ENCODE measurements at places on chromosomes 7 and 10. TPM values are rescaled to one million over a fixed set of nuclear protein-coding genes. Genes with fewer than 3 reads are reported as not detected.
A peak's percentile ranks its signal among the peaks of the same experiment; 100 is the strongest.

DNA sequence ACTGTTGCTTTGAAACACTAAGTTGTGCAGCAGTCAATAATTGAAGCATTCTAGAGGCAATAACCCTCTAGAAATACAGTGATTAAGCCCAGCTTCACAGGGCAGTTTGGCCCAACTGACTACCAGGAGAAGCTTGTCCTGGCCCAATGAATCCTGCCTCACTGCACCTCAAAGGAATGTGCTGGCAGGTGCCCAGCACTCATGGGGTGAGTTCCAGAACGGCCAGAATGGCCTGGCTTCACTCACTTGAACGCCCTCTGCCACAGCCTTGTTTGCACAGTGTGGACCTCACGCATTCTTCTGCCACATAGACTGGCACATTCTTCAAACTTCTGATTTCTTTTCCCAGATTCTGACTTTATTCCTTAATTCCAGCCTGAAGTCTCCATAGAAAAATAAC, 6.6 kb upstream of the ITIH2 start:
- DNase-seq, result no peak

GRCh38 chr7:44325811-44326241, 432 bp upstream of the CAMK2B start:
- DNase-seq, result no peak

DNA sequence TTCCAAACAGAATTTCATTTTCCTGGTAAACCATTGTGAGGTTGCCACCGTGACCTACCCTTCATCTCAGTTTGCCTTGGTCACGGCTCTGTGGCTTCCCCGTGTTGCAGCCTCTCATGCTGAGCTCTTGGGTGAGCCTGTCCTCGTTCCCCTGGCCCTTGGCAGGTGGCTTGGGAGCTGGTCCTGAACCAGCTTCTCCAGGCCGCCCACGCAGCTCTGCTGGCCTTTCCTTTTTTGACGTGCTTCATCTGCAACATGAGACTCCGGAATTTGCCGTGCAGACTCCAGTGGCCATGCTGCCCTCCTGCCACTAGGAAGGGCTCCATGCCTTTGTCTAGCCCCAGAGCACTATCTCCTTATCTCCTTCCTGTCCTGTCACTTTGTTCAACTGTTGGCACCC, 93.0 kb upstream of the NPS start:
- no peak for DNase-seq

- DNase-seq, result peak; percentile 85
Observed at GRCh38 chr10:104291439-104291951, 22.5 kb downstream of the GSTO2 start.

GRCh38 chr10:22245567-22245966, 27.8 kb upstream of the EBLN1 start:
- no peak for DNase-seq

MRC1 gene
- polyA plus RNA-seq, result 0.07 TPM

DNA sequence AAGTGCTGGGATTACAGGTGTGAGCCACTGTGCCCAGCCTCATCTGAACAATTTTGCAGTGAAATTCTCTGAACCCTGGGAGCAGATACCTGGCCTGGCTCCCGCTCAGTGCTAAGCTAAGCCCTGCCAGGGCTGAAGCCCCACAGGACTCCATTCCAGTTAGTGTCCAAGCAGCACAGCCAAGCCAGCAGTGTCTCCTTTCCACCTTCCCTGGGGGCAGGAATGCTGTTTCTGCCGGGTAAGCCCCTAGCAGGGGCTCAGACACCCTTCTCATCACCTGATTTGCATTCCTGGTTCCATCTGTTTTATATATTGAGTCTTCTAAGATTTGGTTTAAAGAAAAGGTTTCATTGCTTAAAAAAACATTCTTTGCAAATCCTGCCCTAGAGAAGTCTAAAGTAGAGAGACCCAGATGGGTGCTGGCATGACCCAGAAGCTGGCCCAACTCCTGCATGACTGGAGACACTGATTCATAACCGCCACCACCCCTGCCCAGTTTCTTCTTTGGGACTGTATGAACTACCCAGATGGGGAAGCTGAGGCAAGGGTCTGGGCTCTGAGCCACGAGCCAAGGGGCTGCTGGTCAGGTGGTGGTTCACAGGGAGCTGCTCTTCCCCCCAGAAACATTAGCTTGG, 14.0 kb downstream of the SLC13A4 start:
- DNase-seq, result no peak

DNA sequence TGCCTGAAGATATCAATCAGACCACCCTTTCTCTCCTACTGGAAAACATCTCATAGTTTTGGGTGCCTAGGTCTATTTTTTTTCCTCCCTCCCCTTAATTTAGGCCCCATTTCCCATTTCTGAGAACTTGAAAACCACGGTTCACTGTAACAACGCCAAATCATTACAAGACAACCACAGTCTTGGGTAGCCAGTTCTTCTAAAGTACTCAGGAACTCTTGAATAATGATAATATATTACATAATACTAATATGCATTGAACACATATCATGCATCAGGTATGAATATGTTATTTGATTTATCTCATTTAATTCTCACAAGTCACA, 185.1 kb upstream of the ADO start:
- no peak for DNase-seq

GRCh38 chr10:1059902-1060301, 3.7 kb downstream of the WDR37 start:
- no peak for DNase-seq

PANK1 gene
- 1.9 TPM for polyA plus RNA-seq

GRCh38 chr7:117645481-117646165, 165.8 kb downstream of the CFTR start:
- DNase-seq, result no peak

C7orf57 gene
- 0.22 TPM for polyA plus RNA-seq

DNA sequence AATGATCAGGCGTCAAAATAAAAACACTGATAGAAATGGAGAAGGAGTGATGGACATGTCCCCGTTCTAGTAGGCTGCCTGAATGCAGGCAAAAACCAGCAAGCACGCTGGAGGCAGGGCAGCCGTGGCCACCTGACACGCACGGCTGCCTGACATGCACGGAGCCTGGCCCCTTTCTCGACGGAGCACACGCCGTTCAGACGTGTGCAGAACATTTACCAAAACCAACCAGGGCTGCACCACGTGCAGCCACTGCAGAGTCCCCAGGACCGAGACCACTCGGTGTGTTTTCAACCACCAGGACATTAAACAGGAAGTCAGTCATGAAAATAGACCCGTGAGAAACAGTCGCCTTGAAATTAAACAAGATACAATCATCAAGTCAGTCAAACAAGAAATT, 61.9 kb upstream of the NKX6-2 start:
- DNase-seq, result no peak

DNA sequence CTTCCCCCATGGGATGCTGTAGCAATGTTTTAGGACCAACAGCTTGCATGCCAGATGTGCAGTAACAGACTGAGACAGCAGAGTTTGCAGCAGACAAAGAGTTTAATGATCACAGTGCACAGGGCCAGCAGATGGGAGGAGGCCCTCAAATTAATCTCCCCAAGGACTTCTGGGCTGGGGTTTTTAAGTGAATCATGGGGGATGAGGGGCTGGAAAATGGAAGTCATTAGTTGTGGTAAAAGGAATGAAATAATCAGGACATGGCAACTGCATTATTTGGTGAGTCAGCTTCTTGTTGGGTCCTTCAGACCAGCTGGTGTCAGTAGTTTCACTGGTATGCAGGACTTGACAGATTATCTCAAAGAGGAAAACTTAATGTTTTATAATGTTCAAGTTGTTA, 12.6 kb upstream of the NRBF2 start:
- no peak for DNase-seq

DNA sequence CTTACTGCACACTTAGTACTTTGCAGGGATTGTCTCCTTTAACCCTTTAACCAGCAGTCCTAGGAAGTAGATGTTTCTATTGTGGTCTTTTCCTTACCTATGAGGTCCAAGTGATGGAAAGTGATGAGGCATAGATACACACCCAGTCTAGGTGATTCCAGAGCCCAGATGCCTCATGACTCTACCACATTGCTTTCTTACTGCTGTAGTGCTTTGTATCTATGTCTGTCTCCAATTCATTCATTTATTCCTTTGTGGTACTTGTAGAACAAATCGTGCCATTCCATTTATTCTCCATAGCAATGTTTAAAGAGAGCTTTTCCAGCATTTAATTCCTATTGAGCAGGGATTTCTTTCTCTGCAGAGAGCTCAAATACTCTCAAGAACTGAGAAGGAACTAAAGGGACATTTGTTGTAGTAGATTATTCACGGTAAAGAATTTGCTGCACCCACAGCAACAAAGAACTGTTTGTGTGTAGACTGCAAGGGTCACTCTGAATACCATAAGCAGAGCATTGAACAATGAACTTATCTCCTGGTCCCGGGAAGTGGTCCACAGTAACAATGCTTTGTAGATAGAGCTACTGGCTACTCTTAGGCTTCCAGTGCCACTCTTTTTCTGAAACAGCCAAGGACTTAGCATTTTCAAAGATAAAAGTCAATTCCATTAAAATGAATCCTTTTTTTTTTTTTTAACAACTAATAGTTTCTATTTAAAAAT, 337.0 kb downstream of the PTEN start:
- DNase-seq, result no peak

DNA sequence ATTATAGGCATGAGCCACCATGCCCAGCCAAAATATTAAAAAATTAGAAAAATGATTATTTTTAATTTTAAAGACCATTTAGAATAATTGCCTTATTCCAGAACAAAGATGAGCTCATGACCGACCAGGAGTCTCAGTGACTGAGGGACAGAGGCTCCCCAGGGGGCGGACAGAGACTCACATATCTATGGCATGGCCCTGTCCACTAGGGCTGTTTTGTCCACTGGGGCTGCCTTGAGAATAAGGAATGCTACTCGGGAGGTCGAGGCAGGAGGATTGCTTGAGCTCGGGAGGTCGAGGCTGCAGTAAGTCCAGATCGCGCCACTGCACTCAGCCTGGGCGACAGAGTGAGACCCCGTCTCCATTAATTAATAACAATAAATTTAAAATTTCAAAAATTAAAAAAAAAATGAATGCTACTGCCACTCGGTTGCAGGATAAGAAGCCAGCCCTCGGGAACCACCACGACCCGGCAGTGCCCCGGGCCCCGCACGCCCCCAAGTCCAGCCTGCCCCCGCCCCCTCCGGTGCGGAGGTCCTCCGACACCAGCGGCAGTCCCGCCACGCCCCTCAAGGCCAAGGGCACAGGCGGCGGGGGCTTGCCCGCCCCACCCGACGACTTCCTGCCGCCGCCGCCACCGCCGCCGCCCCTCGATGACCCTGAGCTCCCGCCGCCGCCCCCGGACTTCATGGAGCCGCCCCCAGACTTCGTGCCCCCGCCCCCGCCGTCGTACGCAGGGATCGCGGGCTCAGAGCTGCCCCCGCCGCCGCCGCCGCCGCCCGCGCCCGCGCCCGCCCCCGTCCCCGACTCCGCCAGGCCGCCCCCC, 128.6 kb downstream of the APBB1IP start:
- no peak for DNase-seq

PLOD3 gene
- polyA plus RNA-seq, result 30.4 TPM

AVL9 gene
- 13.6 TPM for polyA plus RNA-seq

DNA sequence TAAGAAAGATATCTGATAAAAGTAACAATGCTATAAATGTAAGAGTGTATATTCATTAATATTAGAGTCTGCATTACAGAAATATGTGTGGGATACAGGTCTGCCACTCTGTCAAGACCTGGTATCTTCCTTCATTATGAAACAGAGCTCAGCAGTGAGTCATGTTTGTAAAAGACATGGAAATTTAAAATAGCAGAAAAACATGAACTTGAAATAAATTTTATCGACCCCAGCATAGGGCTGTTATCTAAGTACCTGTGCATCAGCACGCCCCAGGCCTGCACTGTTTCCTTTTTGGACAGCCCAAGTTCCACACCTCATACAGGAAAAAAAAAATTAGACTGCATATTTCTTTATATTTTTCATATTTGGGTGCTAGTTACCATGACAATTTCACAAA, 58.0 kb upstream of the ZPBP start:
- no peak for DNase-seq

Measured in CD4-positive, alpha-beta memory T cell (primary cell).